ENCODE measurements at places on chromosomes 3 and 15. TPM values are rescaled to one million over a fixed set of nuclear protein-coding genes. Genes with fewer than 3 reads are reported as not detected.

The CCK gene
- not detected for total RNA-seq

The GOLGA8J gene
- total RNA-seq, result not detected

The SH2D7 gene
- not detected for total RNA-seq

The LEKR1 gene
- not detected for total RNA-seq

DNA sequence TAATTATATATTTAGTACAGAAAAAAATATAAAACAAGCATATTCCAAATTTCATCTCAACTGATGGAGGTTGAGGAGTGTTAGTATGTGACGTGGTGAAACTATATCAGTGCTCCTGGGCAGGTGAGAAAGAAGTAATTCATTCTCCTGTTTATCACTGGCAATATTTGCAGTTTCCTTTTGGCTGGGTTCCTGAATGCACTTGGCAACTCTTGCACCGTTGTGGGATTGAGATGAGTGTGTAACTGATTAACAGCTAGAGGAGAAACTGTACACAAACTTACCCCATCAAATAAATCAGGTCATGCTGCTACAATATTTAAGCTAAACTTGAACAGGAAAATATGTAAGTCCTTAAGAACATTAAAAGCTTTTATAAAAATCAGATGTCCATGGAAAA lies 2.1 kb upstream of the ATP13A4 start:
- H3K27ac ChIP-seq, result no peak overlapping the region
- DNase-seq, result no peak
- H3K4me3 ChIP-seq, result no peak overlapping the region
- peaks cover 2% of the 10 kb centered on the region for H3K27me3 ChIP-seq
- H3K36me3 ChIP-seq, result no peaks in the 10 kb centered on the region

GRCh38 chr3:133023362-133023761 lies 14.8 kb upstream of the TMEM108 start:
- no peak overlapping the region for H3K4me3 ChIP-seq
- H3K27ac ChIP-seq, result no peak overlapping the region
- H3K36me3 ChIP-seq, result no peaks in the 10 kb centered on the region
- no peaks in the 10 kb centered on the region for H3K4me1 ChIP-seq
- no peaks in the 10 kb centered on the region for H3K27me3 ChIP-seq
- no peak for DNase-seq

DNA sequence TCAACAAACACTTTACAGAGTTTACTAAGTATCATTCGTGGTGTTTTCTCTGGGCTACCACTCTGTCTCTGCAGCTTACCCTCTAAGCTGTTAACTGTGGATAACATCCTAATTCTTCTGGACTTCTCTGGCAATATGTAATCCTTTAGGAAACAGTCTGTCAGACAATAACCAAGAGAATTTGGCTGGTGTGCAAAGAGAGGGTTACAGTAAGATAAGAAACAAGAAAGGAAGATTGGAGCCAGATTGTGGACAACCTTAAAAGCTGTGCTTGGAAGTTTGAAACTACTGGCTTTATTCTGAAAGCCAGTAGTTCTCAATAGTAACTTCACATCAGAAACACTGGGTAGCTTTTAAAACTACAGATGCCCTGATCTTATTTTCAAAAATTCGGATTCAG lies 778 bp downstream of the ARL6 start:
- peak overlapping the region; percentile 96 for H3K4me3 ChIP-seq
- H3K27me3 ChIP-seq, result peaks cover 3% of the 10 kb centered on the region
- H3K27ac ChIP-seq, result no peak overlapping the region
- peaks cover 31% of the 10 kb centered on the region for H3K4me1 ChIP-seq

DNA sequence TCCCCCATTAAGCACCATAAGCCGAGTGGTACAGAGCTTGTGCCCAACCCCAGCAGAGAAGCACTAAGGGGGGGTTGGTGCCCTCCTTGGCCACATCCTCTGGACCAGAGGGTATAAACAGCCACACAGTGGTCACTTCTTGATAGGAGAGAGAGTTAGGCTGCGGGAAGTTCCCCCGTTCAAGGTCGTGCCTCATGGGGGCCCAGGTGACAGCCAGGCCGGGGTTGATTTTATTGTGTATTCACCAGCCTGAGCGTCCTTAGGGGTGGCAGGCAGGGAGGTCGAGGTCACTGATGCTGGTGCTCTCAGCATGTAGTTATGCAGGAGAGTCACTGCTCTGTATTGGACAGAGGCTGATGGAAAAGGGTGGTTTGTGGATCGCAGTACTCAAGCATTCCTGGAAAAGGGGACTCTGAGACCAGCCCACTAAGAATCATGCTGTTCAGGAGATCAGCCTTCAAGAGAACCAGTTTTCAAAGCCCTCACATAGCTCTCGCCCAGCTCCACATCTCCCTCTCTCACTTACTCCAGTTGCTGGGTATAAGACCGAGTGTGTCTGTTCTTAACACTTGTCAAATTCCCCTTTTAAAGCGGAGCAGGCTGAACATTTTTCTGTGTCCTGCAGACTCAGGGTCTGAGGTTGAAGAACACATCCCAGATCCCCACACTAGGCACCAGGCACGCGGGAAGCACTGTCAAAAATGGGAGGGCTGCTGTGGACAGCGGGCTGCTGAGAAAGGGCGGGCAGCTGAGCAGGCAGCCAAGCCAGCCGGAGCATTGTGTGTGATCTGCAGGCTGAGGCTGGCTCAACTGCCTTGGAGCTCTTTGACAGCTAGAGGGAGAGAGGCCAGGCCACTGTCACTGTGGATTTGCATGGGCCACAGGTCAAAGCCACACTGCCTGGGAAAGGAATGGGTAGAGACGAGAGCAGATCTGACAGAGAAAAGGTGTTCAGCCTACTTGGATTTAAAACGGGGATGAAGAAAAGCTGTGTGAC lies 279.3 kb upstream of the LRRFIP2 start:
- H3K36me3 ChIP-seq, result no peaks in the 10 kb centered on the region
- H3K4me3 ChIP-seq, result no peak overlapping the region
- no peak for DNase-seq

- no peaks in the 10 kb centered on the region for H3K4me1 ChIP-seq
- peaks cover 9% of the 10 kb centered on the region for H3K36me3 ChIP-seq
- DNase-seq, result no peak
- no peaks in the 10 kb centered on the region for H3K27me3 ChIP-seq
- no peak overlapping the region for H3K4me3 ChIP-seq
Measured at GRCh38 chr3:142180761-142181362, 31.5 kb upstream of the TFDP2 start.

GRCh38 chr3:190130696-190131095 lies 10.0 kb upstream of the P3H2 start:
- DNase-seq, result no peak
- no peak overlapping the region for H3K27ac ChIP-seq
- peaks cover 14% of the 10 kb centered on the region for H3K27me3 ChIP-seq

DNA sequence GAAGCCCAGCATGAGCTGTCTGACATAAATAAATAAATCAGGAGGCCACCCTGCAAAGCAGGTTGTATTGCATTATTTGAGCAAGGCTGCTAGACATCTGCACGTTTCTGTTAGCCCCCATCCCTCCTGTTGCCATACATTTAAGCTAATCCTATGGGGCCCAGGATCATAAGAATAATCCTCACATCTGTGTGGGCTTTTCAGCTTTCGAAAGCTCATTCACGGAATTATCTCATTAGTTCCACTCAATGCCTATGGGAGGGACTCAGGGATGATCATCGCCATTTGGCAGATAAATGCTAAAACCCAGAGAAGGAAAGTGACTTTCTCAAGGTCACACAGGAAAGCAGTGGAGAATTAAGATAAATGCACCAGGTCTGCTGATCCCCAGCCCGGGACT lies 123.4 kb downstream of the TLE3 start:
- H3K4me3 ChIP-seq, result no peak overlapping the region
- H3K27ac ChIP-seq, result no peak overlapping the region
- H3K4me1 ChIP-seq, result no peaks in the 10 kb centered on the region
- peaks cover 15% of the 10 kb centered on the region for H3K27me3 ChIP-seq
- H3K36me3 ChIP-seq, result no peaks in the 10 kb centered on the region

- H3K36me3 ChIP-seq, result peaks cover 23% of the 10 kb centered on the region
- H3K27ac ChIP-seq, result peak overlapping the region; percentile 100
- H3K4me3 ChIP-seq, result peak overlapping the region; percentile 98
- no peak for DNase-seq
- H3K27me3 ChIP-seq, result no peaks in the 10 kb centered on the region
- H3K4me1 ChIP-seq, result peaks cover 31% of the 10 kb centered on the region
Measured at GRCh38 chr3:57598765-57599360, 1.7 kb upstream of the ARF4 start.

DNA sequence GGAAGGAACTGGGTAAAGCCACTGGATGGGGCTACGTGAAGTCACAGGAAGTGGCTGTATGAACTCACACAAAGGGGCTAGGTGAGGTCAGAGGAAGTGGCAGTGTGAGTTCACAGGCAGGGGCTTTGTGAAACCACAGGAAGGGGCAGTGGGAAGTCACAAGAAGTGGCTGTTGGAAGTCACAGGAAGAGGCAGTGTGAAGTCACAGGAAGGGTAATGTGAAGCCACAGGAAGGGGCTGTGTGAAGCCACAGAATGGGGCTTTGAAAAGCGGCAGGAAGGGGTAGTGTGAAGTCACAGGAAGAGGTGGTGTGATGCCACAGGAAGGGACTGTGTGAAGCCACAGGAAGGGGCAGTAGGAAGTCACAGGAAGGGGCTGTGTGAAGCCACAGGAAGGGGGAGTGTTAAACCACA lies 34.6 kb downstream of the GASK1A start:
- no peaks in the 10 kb centered on the region for H3K27me3 ChIP-seq
- no peaks in the 10 kb centered on the region for H3K4me1 ChIP-seq
- H3K36me3 ChIP-seq, result peaks cover 1% of the 10 kb centered on the region

GRCh38 chr3:53489787-53490458 lies 4.5 kb upstream of the CACNA1D start:
- H3K36me3 ChIP-seq, result no peaks in the 10 kb centered on the region
- no peak overlapping the region for H3K4me3 ChIP-seq
- H3K4me1 ChIP-seq, result no peaks in the 10 kb centered on the region
- no peak for DNase-seq

- no peaks in the 10 kb centered on the region for H3K27me3 ChIP-seq
- H3K4me3 ChIP-seq, result peak overlapping the region; percentile 97
- no peak for DNase-seq
- H3K4me1 ChIP-seq, result peaks cover 63% of the 10 kb centered on the region
- H3K27ac ChIP-seq, result peak overlapping the region; percentile 98
- H3K36me3 ChIP-seq, result peaks cover 55% of the 10 kb centered on the region
Measured at GRCh38 chr15:92885224-92886041, 14.7 kb upstream of the CHD2 start.

GRCh38 chr15:71143373-71144310 lies 28.4 kb downstream of the THSD4 start:
- H3K27me3 ChIP-seq, result peaks cover 14% of the 10 kb centered on the region
- H3K27ac ChIP-seq, result no peak overlapping the region
- no peak overlapping the region for H3K4me3 ChIP-seq
- no peaks in the 10 kb centered on the region for H3K4me1 ChIP-seq
- DNase-seq, result no peak

All from activated T-helper 1 cell treated with anti-CD3 and anti-CD28 coated beads, Interleukin-12 subunit alpha, Interleukin-12 subunit beta, Interleukin-2, Interleukin-4 antibody, amounts not matched to agents 30 ng/mL and 10 ng/mL and 1 ng/mL, durations not matched to agents 14 hours and 24 hours and 36 hours (primary cell).